ENCODE measurements at places on chromosomes 1 and 21.

- DNase-seq = no peak
Measured at GRCh38 chr1:206766251-206766856, 4.2 kb upstream of the IL19 start.

DNA sequence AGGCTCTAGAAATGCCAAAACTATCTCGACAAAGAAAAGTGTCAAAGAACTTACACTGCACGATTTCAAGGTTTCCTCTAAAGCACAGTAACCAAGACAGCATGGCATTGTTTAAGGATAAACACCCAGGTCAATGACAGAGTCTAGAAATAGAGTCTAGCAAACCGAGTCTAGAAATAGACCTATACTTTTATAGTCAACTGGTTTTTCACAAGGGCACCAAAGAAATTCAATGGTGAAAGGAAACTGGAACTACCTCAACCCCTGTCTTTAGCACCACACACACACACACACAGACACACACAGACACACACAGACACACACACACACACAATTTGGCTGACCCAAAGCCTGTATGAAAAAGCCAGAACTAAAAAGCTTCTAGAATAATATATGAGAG lies 67.1 kb upstream of the PGBD5 start:
- DNase-seq = no peak

DNA sequence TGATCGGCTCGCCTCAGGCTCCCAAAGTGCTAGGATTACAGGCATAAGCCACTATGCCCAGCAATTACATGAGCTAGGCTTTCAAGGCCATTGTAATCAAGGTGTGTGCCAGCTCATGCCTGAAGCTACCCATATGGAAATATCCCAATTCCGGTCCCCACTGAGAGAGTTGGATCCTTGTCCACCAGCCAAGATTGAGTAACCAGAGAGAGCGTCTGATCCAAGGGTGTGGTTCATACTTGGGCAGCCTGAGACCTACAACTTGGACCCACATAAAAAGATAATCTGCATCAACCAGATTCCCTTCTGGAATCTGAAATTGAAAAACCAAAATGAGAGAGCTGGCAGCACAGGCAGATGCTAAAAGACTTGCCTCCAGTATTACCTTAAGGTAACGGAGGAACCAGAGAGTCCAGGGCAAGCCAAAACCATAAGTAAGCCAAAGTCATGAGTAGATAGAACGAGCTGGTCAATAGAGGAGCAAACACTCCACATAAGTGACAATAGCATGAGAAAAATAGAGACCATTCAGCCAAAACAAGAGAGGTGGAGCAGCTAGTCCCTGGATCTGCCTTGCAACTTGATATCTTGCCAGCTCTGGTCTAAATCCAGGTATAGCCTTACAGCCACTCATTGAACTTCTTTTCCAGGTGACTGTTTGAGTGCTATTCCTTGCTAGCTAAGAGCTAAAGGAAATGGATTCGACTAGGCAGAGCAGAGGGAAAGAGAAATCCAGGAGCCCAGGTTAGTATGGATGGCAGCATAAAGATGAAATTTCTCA lies 63.8 kb upstream of the ATP1A1 start:
- no peak for DNase-seq

- DNase-seq = no peak
Measured at GRCh38 chr1:37108596-37109188, 74.4 kb upstream of the GRIK3 start.

- no peak for DNase-seq
Measured at GRCh38 chr1:65791801-65792668, 660 bp upstream of the PDE4B start.

DNA sequence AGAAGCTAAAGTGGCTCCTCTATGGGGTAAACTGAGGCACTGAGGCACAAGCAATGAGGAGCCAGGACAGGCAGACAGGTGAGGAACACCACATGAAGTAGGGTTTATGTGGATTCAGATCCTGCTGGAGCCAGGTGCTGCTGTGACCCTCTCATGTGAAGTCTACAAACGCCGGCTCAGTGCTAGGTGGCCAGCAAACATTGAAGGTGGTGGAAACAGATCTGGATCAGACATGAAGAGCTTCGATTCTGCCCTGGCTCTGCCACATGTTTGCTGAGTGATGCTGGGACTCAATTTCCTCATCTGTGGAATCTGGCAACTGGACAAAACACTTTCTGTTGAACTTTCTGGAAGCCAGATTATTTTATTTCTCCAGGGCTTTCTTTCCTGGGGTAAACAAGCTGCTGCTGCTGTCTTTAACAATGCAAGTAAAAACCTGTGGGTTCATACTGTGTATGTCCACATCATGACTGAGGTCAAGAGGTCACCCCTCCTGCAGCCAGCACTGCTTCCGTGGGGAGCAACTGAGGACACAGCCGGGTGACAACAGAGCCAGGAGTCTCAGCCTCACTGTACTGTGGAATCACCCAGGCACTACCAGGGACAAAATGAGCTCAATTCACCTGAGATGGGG lies 33.3 kb downstream of the HMGB4 start:
- DNase-seq = no peak

DNA sequence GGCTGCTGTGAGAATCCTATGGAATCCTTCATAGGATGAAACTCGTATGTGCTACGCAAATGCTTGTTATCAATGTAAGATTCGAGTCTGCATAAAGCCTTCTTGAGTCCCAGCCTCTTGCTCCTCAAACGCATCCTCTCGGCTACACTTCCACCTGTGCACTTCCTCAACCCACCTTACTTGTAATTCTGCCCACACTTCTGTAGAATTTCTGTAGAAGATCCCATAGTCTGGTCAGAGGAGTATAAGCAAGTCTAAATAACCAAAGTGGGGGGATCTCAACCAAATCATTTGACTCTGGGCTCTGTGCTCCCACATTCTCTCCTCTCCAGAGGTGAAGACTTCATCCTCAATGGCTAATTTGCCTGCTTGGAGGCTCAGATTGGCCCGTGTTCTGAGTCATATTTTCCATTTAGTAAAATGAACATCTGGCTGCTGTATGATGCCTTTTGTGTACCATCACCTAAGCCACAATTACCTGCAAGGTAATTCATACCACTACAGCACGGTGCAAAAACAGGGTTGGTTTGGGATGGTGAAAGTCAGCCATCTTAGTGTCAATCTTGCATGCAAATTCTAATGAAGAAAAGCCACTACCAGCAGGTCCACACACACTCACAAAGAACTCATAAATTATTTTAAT lies 63.2 kb downstream of the ITPKB start:
- DNase-seq = no peak

DNA sequence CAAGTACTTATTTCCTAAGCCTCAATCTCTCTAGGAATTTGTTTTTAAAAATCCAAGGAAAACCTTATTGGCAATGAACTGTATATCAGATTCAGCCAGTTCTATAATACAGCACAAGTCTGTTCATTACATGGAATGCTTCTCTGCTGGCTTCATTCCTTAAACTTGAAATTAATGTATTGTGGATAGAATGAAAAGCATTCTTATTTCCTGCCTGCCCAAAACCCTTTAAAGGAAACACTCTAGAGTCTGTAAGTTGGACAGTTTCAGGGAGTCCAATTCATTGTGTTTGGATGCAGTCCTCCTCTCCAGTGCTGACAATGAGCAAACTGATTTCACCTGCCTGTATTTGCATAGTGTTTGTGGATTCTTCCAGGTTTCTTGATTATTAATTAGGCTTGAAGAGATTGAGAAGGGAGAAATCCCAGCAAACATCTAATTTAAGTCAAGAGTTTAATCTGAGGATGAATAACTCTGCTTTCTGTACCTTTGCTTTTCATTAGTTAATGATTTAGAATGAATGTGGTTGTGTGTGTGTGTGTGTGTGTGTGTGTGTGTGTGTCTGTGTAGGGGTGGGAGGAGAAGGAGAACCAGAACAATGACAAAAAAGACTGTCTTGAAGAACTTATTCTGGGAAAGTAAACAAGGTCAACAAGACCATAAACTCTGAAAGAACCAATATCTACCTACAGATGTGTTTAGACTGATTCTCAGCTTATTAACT lies 61.2 kb downstream of the CACHD1 start:
- no peak for DNase-seq

DNA sequence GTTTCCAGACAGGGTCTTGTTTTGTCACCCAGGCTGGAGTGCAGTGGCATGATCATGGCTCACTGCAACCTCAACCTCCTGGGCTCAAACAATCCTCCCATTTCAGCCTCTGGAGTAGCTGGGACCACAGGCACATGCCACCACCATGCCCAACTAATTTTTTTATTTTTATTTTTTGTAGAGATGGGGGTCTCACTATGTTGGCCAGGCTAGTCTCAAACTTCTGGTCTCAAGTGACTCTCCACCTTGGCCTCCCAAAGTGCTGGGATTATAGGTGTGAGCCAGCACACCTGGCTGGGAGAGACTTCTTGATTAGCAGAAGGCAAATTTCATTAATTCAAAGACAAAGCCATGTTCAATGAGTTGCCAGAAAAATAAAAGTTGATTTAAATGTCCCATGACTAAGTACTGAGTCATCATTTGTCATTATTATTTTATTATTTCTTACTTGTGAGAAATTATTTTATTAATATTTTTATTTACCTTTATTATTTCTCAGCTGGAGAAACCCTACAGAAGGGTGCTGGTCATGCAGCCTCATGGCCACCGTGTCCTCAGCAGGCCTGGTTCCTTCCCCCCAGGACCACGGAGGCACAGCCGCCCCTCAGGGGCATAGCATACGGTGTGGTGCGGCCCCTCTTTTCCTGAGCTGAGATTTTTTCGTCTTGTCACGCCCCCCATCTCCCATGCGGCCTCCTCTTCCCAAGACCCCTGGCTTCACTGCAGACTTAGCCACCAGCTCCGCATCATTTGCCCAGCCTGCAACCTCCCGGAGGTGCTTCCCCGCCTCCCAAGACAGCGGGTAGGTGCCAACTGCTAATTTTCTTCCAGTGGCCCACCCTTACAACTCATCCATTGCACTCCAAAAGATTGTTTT lies 55.3 kb upstream of the SIM2 start:
- no peak for DNase-seq

- DNase-seq = no peak
Measured at GRCh38 chr21:25871566-25871965, 136.8 kb downstream of the GABPA start.

- no peak for DNase-seq
Measured at GRCh38 chr21:25911730-25912401, 177.1 kb downstream of the GABPA start.

DNA sequence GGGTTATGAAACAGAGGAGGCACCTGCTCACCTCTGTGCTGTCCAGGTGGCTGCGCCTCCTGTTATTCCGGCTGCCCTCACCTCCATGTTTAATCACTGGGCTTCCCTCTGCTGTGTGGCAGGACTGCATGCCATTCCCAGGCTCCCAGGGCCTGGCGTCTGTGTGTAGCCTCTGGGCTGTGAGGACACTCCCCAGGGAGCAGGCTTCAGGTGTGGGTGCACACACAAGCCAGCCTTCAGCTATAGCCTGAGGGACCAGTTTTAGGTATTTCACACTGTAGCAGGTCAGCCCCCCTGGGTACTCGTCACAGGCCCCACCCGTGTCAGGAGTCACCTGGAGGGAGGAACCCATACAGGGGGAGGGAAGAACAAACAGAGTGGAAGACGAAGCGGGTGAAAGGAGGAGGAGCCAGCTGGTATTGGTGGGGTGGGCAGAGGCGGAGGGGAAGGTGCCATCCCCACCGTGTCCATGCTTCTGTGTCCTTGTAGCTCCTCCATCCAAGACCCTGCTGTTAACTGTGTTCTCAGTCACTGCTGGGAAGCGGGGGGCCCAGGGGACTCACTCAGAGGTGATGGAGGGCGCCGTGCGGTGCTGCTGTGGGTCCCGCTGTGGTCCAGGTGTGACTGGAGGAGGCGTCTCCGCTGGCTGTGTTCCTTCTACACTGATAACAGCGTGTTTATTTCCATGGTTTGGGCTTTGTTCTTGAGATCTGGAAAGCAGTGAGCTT lies 158.6 kb downstream of the PGBD5 start:
- DNase-seq = no peak

GRCh38 chr1:244970236-244970743 lies 105.9 kb upstream of the HNRNPU start:
- no peak for DNase-seq

- no peak for DNase-seq
Measured at GRCh38 chr1:27755286-27755685, 17.7 kb upstream of the STX12 start.

DNA sequence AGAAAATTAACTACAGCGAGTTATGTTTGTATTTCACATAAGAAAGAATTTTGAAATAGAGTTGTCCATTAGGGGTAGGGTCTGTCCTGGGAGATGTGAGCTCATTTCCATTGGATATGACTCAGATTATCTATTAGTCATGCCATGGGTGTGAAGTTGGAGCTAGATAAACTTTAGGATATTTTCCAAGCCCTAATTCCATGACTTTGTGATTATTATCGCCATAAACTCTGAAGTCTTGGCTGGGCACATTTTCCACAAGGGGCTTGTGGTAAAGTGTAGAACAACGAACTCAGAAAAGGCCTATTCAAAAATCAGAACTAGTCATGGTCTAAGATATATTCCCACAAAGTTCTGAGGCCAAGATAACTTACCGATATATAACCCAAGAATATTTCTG lies 396.6 kb downstream of the DPYD start:
- no peak for DNase-seq

- no peak for DNase-seq
Measured at GRCh38 chr1:119133987-119134386, 6.5 kb downstream of the WARS2 start.

DNA sequence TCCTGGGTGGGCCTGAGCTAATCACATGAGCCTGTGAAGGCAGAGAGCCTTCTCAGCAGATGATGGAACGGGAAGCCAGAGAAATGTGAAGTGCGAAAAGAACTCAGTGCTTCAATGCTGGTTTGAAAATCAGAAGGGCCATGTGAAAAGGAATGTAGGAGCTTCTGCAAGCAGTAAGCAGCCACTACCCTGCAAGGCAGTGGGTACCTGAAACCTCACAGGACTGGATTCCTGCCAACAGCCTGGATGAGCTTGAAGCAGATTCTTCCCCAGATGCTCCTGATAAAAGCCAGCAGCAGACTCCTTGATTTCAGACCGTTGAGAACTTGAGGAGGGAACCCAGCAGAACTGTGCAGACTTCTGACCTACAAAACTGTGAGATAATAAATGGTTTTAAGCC lies 158.6 kb downstream of the SYT2 start:
- no peak for DNase-seq

GRCh38 chr1:108817016-108817415 lies 39.9 kb downstream of the AKNAD1 start:
- no peak for DNase-seq

Measured in cortex of kidney (tissue), 1 donor.